Activated CD4-positive, alpha-beta T cell treated with anti-CD3 and anti-CD28 coated beads, Interleukin-2, Interleukin-4, amounts not matched to agents 100 ng/mL and 50 ng/mL, durations not matched to agents 16 hours and 8 hours (primary cell): ENCODE measurements at places on chromosomes 12 and 14.

DNA sequence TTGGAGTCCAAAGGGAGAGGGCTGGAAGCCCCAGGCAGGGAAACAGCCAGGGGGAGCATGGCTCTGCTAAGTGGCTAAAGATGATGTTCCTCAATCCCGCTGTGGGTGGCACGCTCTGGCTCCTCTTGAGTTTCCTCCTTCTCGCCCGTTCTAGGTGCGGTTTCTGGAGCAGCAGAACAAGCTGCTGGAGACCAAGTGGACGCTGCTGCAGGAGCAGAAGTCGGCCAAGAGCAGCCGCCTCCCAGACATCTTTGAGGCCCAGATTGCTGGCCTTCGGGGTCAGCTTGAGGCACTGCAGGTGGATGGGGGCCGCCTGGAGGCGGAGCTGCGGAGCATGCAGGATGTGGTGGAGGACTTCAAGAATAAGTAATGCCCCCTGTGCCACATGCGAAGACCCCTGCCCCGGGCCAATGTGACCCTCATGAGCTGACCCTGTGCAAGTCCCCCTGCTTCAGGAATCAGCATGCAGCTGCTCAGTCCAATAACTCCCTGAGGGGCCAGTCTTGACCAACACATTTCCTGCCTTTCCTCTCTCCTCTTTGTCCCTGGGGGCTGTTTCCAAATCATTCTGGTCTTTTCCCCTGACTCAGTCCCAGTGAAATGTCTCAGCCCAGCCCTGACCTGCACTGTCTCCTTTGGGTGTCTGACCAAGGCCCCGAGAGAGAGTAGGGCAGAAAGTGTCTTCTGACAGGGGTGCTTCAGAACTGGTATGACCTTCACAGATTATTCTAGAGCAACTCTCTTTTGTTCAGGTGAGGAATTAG, 2.1 kb downstream of the KRT7 start:
- DNase-seq = no peak

- no peak for DNase-seq
Observed at GRCh38 chr12:65857840-65858239, 33.6 kb downstream of the HMGA2 start.

GRCh38 chr12:32198555-32198954, 91.9 kb downstream of the BICD1 start:
- peak; percentile 56 for DNase-seq

- DNase-seq = peak; percentile 94
Observed at GRCh38 chr12:12474931-12475795, 87.5 kb downstream of the DUSP16 start.

- DNase-seq = peak; percentile 16
Observed at GRCh38 chr12:953776-954175, 4.3 kb upstream of the RAD52 start.

GRCh38 chr12:94777936-94778335, 127.6 kb upstream of the TMCC3 start:
- no peak for DNase-seq

DNA sequence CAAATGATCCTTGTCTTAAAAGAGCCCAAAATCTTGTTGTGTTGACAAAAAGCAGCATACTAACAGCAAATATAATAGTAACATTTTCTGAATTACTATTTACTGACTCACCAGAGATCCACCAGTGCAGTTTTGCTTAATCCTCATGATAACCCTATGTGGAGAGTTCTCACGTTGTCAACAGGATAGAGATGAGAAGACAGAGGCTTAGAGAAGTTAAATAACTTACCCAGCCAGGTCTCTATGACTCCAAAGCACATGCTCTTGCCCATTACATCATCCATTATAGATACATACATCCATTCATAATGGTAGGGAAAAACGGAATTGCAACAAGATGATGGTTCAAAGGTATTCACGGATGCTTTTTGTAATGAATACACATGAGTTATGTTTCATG, 111.9 kb downstream of the PAX9 start:
- DNase-seq = no peak

- no peak for DNase-seq
Observed at GRCh38 chr12:124217508-124218242, 77.2 kb upstream of the RFLNA start.
